ENCODE measurements at places on chromosomes 5 and 9.

GRCh38 chr5:107387526-107388140 lies 283.1 kb downstream of the EFNA5 start:
- no peak for DNase-seq

DNA sequence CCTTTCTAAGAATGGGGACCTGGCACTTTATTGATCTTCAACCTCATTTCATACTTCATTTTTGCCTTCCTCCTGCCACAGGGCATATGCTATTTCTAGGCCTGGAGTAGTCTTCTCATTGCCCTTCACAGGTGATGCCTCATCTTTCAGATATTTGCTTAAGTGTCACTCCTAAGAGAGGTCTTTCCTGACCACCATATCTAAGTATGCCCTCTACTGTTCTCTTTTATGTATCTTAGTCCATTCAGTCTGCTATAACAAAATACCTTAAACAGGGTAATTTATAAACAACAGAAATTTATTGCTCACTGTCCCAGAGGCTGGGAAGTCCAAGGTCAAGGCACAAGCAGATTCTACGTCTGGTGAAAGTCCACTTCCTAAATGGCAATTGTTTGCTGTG lies 99.1 kb downstream of the ADAMTS6 start:
- DNase-seq: peak; percentile 3

DNA sequence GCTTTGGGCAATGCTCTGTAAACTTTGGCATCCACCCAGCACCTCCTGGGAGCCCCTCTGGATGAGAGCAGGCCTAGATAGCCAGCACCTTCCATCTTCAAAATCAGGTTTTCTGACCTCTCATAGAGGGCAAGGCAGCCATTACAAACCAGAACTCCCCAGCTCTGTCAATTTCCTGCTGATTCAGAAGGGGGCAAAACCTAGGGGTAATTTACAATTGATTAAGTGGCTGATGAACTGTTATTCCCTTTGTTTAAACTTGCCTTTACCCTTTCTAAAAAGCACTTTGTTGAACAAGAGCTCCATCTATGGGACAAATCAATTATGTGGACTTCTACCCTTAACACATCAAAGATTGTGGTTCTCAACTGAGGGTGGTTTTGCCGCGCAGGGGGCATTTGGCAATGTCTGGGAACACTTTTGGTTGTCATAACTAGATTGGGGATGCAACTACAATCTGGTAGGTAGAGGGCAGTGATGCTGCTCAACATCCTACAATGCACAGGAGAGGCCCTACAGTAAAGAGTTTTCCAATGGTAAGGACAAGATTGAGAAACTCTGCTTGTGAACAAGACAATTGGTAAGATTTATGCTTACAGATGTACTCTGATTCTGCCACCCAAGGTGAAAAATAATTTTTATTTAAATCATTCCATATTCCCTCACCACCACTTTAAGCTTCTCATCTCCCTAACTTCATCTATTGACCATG lies 184.1 kb downstream of the MARCHF11 start:
- no peak for DNase-seq

- no peak for DNase-seq
Observed at GRCh38 chr9:3268223-3268622, 257.6 kb downstream of the RFX3 start.

- DNase-seq: no peak
Observed at GRCh38 chr5:95078868-95079267, 206.0 kb downstream of the MCTP1 start.

DNA sequence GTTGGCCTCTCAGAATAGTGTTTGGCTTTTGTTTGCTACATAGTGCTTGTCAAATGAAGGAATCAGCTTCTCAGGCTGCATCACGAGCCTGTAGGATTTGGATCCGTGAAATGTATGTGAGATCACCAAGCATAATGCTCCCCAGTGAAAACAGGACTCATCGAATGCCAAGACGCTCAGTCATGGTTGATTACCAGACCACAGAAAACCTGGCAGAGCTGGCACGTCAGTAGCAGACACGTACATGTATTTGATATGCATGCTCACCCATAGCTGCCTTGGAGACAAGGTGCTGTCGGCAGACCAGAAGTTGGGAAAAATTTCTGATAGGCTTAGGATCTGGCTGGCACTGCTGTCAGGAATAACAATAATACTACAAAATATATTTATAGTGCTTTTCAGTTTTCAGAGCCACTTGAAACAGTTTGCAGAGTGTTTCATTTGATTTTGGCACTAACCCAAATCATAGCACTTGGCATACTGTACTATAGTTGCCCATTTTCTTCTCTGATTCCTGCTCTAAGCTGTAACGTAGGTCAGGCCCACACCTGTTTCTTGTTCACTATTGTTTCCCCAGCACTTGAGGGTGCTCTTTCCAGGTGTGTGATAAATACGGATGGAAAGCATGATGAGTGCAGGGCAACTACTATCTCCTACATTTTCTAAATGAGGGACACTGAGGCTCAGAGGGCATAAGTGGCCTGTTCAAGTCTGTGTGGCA lies 226.1 kb downstream of the NR3C1 start:
- DNase-seq: no peak

DNA sequence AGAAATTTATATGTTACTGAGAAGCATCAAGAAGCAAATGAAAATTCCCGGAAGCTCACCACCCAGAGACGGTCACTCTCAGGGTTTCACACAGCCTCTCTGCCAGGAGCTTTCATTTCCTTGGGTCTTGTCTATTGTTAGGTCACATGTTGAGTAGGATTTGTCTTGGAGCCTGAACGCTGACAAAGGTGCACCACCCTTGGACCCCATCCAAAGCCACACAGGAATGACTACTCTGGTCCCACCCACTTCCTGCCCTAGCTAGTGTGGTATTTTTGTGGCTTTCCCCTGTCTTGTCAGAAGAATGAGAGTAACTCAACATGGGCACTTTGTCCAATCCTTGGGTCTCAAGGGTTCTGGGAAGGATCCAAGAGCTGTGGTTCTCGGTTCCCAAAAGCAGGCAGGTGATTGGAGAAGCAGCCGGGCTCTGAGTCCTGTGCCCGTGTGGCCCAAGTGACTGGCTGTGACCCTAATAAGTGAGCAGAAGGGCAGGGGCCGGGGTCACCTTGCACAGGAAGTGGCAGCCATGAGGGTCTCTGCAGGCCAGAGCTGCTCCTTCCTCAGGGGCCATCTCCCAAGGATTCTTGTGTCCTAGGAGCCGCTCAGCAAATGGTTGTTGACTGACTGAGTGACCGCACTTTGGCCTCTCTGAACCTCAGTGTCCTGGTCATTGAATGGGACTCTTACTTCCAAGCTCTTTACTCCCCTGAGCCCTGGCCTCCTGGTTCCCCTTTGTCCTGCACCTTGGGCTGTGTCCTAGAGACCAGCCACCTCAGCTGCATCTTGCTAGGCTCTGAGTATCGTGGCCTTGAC lies 6.9 kb downstream of the FGD3 start:
- peak; percentile 82 for DNase-seq

DNA sequence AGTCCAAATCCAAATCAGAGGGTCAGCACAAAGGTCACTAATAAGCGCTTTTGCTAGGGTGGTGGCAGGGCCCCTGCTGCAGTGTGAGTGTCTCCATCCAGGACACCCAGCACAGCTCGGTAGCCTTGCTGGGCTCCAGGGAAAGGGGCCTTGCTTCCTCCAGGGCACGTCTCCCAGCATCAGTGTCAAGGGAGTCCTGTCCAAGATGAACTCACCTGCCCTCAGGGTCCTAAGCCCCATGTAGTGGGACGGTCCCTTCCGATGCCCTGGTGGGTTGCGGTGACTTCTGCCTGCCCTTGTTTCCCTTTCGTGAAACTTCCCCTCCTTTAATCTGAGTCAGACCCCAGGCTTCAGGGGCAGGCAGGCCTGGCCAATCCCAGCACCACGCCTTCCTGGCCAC lies 101.7 kb downstream of the ZNF354C start:
- DNase-seq: no peak

DNA sequence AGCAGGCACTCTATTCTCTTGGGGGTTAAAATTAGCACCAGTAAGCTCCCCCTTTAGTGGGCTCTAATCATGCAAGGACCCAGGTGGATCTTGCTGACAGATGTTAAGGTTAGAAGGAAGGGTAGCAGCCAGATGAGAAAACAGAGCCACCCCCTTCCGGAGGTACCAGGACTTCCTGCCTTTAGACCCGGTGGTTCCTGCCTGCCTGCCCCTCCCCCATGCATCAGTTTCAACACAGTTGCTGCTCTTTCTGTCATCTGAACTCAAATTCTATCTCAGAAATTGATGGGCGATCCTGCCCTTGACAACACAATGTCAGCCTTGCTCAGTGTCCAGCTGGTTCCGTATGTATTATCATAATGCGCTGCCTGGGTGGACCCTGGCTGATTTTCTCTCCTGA lies 287.3 kb downstream of the EBF1 start:
- peak; percentile 83 for DNase-seq

DNA sequence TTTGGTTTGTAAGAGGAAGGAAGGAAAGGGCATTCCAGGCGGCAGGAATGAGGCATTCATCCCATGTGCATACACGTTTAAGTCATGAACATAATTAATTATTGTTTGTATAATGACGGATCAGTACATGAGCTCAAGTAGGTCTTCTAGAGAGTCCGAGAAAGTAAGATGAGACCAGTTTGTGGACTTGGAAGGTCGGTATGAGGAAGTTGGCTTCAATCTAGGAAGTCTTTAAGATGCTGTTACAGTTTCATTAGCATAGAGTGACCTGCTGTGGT lies 2.1 kb downstream of the GTF3C4 start:
- DNase-seq: no peak

GRCh38 chr5:152397581-152397980 lies 7.5 kb downstream of the NMUR2 start:
- peak; percentile 49 for DNase-seq

- DNase-seq: no peak
Observed at GRCh38 chr5:115961381-115962238, 665 bp upstream of the LVRN start.

DNA sequence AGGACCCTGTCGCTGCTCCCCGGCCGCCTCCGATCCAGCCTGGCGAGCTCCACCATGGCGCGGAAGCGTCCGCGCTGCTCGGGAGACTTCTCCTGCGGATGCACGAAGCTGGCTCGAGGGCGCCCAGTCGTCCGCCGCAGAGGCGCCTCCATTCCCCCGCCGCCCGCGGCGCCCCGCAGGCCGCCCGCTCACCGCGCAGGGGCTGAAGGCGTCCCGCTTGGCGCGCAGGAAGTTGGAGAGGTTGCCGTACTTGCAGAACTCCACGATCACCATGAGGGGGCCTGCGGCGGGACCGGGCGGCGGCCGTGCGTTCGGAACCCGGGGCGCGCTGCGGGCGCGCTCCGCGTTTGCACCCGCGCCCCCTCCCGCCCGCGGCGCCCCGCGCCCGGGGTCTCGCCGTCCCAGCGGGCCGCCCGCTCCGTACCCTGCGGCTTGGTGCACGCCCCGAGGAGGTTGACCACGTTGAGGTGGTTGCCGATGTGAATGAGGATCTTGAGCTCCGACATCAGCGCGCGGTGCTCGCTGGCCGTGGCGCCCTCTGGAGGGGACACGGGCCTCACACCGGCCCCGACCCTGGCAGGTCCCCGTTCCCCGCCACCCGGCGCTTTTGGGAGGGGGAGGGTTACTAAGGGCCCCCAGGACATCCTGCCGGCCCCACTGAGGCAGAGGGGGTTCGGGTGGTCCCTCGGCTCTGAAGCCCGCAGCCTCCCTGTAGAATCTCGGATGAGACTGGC lies 27.7 kb upstream of the SCGB3A1 start:
- no peak for DNase-seq

- no peak for DNase-seq
Observed at GRCh38 chr5:141411575-141411974, 1.2 kb upstream of the PCDHGA10 start.

DNA sequence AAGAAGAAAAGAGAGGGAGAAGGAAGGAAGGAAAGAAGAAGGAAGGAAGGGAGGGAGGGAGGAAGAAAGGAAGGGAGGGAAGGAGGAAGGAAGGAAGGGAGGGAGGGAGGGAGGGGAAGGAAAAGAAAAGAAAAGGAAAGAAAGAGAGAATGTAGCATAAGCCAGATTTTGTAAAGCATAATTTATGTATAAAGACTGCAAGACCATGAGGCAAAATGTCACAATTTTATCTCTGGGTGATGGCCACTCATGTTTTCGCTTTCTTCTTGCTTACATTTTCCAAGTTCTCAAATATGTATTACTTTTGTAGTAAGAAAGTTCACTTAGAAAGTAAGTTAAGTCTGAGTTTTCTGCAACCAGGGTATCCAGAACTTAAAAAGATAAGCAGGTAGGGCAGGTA lies 3.4 kb upstream of the RNF183 start:
- no peak for DNase-seq

DNA sequence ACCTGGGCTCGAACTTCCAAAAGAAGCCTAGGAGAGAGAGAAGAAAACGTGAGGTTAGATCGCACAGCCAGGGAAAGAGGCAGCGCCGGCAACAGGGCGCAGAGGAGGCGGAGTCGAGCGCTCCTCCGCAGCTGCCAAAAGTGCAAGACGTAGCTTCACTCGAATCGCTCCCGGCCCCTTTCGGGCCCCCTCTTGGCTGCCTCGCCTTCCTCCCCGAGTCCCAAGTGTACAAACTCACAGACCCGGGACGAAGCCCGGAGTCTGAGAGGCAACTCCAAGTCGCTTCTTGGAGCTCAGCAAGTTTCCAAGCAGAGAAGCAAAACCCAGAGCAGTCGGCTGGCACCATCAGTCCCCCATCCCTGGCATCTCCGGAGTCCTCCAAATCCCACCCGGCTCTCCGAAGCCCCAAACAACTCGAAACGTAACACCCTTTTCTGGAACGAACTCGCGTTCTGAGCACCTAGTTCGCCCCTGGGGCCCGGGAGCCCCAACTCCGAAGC lies 1.2 kb downstream of the MIER3 start:
- DNase-seq: peak; percentile 64
